Prostate gland (tissue), 2 donors: ENCODE measurements at places on chromosomes 7 and 10. TPM values are rescaled to one million over a fixed set of nuclear protein-coding genes. Genes with fewer than 3 reads are reported as not detected.

- H3K27ac ChIP-seq = no peak overlapping the region
- no peaks in the 10 kb centered on the region for H3K36me3 ChIP-seq
- H3K4me3 ChIP-seq = no peak overlapping the region
- peaks cover 4% of the 10 kb centered on the region for H3K4me1 ChIP-seq
Observed at GRCh38 chr10:112394475-112394875, 20.6 kb downstream of the ACSL5 start.

GRCh38 chr10:120977897-120978296, 126.7 kb downstream of the WDR11 start:
- no peak overlapping the region for H3K4me3 ChIP-seq
- peak overlapping the region; percentile 35 for H3K27ac ChIP-seq
- H3K36me3 ChIP-seq = no peaks in the 10 kb centered on the region
- H3K27me3 ChIP-seq = no peaks in the 10 kb centered on the region
- no peak for DNase-seq

- H3K4me1 ChIP-seq = no peaks in the 10 kb centered on the region
- H3K36me3 ChIP-seq = no peaks in the 10 kb centered on the region
- H3K27me3 ChIP-seq = no peaks in the 10 kb centered on the region
- no peak overlapping the region for H3K27ac ChIP-seq
Observed at GRCh38 chr10:76961841-76962240, 675.8 kb downstream of the KCNMA1 start.

DNA sequence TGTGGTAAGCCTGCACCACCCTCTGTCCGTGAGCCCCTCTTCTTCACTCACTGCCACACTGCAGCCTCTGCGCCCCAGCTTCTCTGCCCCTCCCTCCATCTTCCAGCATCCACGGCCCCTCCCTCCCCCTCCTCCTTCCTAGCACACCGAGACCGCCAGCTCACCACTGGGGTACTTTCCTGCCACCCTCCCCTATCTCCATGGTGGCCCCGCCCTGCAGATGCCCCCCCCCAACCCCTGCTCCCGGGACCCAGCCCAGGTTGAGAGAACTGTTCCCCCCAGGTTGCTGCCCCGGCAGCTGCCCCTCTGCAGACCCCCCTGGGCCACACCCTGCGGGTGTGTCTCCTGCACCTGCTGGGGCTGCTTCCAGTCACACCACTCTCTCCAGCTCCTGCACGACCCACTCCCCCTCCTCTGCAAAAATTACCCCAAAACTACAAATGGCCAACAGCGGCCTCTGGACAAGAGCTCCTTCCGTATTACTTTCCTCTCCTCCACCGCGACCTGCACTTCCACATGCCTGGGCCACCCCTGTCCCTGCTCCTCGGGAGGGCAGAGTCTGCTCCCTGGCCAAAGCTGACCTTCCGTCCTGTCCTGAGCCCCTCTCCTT, 209.2 kb upstream of the PPP2R2D start:
- no peak overlapping the region for H3K4me3 ChIP-seq
- no peaks in the 10 kb centered on the region for H3K4me1 ChIP-seq
- no peaks in the 10 kb centered on the region for H3K36me3 ChIP-seq
- peaks cover 10% of the 10 kb centered on the region for H3K27me3 ChIP-seq

- H3K4me1 ChIP-seq = no peaks in the 10 kb centered on the region
- H3K27me3 ChIP-seq = no peaks in the 10 kb centered on the region
- H3K4me3 ChIP-seq = no peak overlapping the region
- no peaks in the 10 kb centered on the region for H3K36me3 ChIP-seq
Observed at GRCh38 chr7:47601119-47601880, 19.4 kb upstream of the TNS3 start.

Gene CTAGE6
- total RNA-seq = 2.0 TPM

- H3K36me3 ChIP-seq = no peaks in the 10 kb centered on the region
- H3K27ac ChIP-seq = peak overlapping the region; percentile 72
- H3K27me3 ChIP-seq = no peaks in the 10 kb centered on the region
- no peak for DNase-seq
- H3K4me3 ChIP-seq = no peak overlapping the region
Observed at GRCh38 chr7:134691546-134692343, 45.1 kb downstream of the BPGM start.

GRCh38 chr10:100775386-100775785, 30.0 kb downstream of the PAX2 start:
- no peaks in the 10 kb centered on the region for H3K36me3 ChIP-seq
- H3K27ac ChIP-seq = no peak overlapping the region
- no peak overlapping the region for H3K4me3 ChIP-seq
- peaks cover 4% of the 10 kb centered on the region for H3K27me3 ChIP-seq
- H3K4me1 ChIP-seq = no peaks in the 10 kb centered on the region
- DNase-seq = no peak

DNA sequence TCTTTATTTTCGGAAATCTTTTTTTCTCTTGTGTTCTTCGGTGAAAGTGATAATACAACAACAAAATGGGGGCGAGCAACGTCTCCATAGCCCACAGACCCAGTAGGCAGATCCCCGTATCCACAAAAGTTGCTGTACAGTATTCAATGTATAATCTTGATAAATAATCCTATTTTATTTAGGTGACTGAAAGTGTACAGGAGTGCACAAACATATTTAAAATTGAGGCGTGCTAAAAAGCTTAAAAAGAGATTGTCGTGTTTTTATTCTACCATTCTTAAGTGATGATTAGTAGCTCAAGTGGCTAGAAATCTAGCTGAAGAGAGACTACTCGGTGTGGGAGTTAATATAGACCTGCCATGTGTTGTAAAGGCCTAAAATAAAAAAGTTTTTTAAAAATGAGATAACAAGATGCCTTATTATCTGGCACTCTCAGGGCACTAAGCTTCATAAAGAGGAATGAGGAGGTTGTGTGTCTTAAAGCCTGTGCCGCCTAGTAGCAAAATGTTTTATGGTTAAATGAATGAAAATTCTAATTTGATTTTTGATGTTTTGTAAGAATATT, 1.6 kb downstream of the CAPZA2 start:
- no peaks in the 10 kb centered on the region for H3K27me3 ChIP-seq
- H3K4me3 ChIP-seq = peak overlapping the region; percentile 95
- no peaks in the 10 kb centered on the region for H3K36me3 ChIP-seq

DNA sequence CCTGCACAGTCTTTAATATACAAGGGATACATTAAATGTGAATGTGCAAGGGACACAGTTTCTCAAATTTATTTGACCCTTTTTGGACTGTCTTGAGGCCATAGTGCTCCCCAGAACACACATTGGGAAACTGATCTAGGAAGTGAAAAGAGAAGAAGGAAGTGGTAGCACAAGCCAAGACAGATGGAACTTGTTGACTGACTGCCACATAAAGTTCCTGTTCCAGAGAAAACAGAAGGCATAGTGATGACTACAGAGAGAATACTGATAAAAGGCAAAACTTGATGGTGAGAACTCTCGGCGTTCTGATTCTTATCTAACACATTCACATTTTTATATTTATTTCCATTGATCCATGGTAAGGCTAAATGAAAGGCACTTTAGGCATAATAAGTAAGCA, 1216.4 kb downstream of the CNTNAP2 start:
- H3K4me1 ChIP-seq = no peaks in the 10 kb centered on the region
- H3K27me3 ChIP-seq = no peaks in the 10 kb centered on the region
- H3K27ac ChIP-seq = no peak overlapping the region
- no peak overlapping the region for H3K4me3 ChIP-seq
- H3K36me3 ChIP-seq = no peaks in the 10 kb centered on the region
- no peak for DNase-seq

Gene PLAU
- total RNA-seq = 7.1 TPM

GRCh38 chr10:74151879-74152722, 1.1 kb downstream of the ADK start:
- no peak for DNase-seq
- H3K27me3 ChIP-seq = no peaks in the 10 kb centered on the region
- peak overlapping the region; percentile 92 for H3K27ac ChIP-seq
- H3K4me3 ChIP-seq = peak overlapping the region; percentile 92
- H3K36me3 ChIP-seq = no peaks in the 10 kb centered on the region
- H3K4me1 ChIP-seq = peaks cover 2% of the 10 kb centered on the region

DNA sequence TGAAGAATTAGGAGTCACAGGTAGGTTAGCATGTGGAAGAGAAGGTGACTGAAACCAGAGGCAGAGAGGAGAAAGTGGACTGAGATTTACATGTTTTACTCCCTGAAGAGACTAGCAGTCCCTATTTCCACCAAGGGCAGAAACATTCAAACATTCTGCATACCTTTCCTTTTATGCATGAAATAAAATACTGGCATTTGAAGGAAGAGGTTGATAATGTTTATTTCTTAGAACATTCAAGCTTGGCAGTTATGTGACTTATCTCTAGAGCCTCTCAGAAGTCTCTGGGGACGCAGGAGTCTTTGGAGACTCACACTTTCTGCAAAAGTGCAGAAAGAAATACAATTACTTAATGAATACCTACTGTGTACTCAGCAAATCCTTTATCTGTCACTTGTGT, 507.1 kb upstream of the C7orf33 start:
- H3K4me1 ChIP-seq = no peaks in the 10 kb centered on the region
- no peak overlapping the region for H3K27ac ChIP-seq
- no peaks in the 10 kb centered on the region for H3K27me3 ChIP-seq
- no peaks in the 10 kb centered on the region for H3K36me3 ChIP-seq
- H3K4me3 ChIP-seq = no peak overlapping the region

Gene DYDC1
- total RNA-seq = not detected

GRCh38 chr7:105000927-105001336, 13.1 kb upstream of the KMT2E start:
- no peaks in the 10 kb centered on the region for H3K27me3 ChIP-seq
- no peaks in the 10 kb centered on the region for H3K36me3 ChIP-seq
- H3K4me1 ChIP-seq = peaks cover 9% of the 10 kb centered on the region

- no peaks in the 10 kb centered on the region for H3K27me3 ChIP-seq
- H3K27ac ChIP-seq = no peak overlapping the region
- no peak overlapping the region for H3K4me3 ChIP-seq
- no peaks in the 10 kb centered on the region for H3K36me3 ChIP-seq
- no peaks in the 10 kb centered on the region for H3K4me1 ChIP-seq
- DNase-seq = no peak
Observed at GRCh38 chr10:52259426-52259812, 54.7 kb upstream of the DKK1 start.

GRCh38 chr7:113087071-113087998, 708 bp upstream of the GPR85 start:
- no peak overlapping the region for H3K27ac ChIP-seq
- no peaks in the 10 kb centered on the region for H3K4me1 ChIP-seq
- DNase-seq = no peak
- no peaks in the 10 kb centered on the region for H3K36me3 ChIP-seq
- no peaks in the 10 kb centered on the region for H3K27me3 ChIP-seq

DNA sequence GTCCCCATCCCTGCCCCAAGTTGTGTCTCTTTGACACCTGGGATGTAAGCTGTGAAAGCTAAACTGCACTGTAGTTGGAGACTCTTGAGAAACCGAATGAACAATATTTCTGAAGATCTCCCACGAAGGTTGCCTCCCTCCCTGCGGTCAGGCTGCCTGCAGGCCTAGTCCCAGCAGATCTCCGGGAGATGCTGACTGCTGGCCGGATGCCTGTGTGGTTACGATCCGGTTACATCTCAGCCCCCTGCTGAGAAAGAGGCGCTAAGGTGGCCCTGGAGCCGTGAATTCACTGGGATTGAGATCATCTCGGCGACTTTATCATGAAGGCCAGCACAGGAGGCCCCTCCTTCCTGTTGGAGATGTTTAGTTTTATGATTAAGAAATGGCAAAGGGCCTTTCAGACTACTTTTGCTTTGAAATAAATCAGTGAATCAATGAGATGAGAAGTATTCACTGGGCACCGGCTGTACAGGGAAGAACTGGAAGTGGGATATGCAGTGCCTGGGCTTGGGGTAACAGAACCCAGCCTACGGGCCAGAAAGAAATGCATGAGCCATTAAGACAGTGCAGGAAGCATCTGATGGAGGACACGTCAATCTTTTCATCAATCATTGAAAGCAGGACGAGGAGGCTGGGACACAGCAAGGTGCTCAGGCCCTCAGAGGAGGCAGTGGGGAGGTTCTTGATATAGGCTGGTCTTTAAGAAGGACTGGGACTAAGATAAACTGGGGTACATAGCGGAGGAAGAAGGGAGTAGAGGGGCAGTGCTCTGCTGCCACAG, 177.6 kb downstream of the PRKAG2 start:
- H3K27me3 ChIP-seq = no peaks in the 10 kb centered on the region
- DNase-seq = no peak
- no peak overlapping the region for H3K27ac ChIP-seq
- H3K36me3 ChIP-seq = no peaks in the 10 kb centered on the region

DNA sequence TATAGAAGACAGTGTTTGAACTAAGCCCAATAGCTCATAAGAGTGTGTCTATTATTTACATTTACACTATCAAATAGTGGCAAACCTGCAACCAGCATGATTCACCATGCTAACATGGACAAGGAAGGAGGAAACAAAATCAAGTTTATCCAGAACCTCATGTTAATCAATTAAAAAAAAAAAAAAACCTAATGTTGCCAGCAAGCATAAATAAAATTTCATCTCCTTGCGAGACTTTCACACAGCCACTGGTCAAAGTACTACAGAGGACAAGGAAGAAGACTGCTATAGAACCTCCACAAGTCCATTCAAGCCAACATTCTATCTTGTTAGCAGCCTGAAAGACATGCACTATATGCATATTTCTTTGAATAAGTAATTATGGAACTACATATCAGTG, 9.7 kb downstream of the TM9SF3 start:
- H3K4me3 ChIP-seq = no peak overlapping the region
- H3K4me1 ChIP-seq = peaks cover 26% of the 10 kb centered on the region
- no peaks in the 10 kb centered on the region for H3K27me3 ChIP-seq
- DNase-seq = peak; percentile 22

DNA sequence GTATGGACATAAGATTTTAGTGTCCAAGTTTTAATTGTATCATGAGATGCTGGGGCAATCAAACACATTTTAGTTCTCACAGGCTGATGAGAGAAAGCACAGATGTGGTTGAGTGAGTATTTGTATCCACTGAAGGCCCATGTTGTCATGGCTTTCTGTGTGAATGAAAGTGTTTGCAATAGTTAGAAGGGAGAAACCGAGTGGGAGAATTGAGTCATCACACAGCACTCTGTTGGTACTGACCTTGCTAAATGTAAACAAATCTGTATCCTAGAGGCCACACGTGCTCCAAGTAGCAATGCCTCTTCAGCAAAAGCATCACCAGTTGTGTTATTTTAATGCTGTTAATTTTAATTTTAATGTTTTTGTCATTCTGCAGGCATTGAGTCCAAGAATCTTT, 121.2 kb downstream of the EMX2 start:
- H3K36me3 ChIP-seq = no peaks in the 10 kb centered on the region
- no peak overlapping the region for H3K4me3 ChIP-seq
- no peak overlapping the region for H3K27ac ChIP-seq
- no peaks in the 10 kb centered on the region for H3K27me3 ChIP-seq

Gene PODXL
- 17.7 TPM for total RNA-seq
